Epithelial cell of esophagus (primary cell): ENCODE measurements at places on chromosomes 11 and 22.

- DNase-seq = no peak
Measured at GRCh38 chr11:17601676-17602075, 54.6 kb downstream of the OTOG start.

- DNase-seq = no peak
Measured at GRCh38 chr11:870127-870413, 27.4 kb downstream of the TSPAN4 start.

DNA sequence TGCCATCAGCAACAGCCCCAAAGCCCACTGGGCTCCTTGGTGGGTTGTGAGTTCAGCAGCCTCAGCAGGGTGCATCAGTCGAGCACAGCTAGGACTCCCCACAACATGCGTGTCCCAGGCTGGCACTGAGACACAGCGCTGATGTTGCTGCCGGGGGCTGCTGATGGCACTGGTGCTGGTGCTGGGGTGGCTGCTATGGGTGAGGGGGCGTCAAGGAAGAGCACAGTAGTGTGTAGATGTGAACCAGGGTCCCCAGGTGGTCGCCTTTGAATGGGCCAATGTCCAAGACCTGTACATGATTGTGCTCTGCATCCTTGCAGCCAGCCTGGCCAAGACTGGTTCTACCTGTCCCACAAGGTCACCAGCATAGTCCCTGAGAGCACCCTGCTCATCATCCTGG, 121.3 kb upstream of the SERPIND1 start:
- no peak for DNase-seq

GRCh38 chr22:19387038-19387437, 44.5 kb downstream of the HIRA start:
- DNase-seq = no peak

GRCh38 chr11:92845805-92846204, 123.6 kb upstream of the MTNR1B start:
- peak; percentile 78 for DNase-seq

GRCh38 chr11:118449316-118449918, 13.1 kb downstream of the KMT2A start:
- DNase-seq = no peak

GRCh38 chr22:46639843-46640242, 19.7 kb downstream of the GRAMD4 start:
- no peak for DNase-seq

DNA sequence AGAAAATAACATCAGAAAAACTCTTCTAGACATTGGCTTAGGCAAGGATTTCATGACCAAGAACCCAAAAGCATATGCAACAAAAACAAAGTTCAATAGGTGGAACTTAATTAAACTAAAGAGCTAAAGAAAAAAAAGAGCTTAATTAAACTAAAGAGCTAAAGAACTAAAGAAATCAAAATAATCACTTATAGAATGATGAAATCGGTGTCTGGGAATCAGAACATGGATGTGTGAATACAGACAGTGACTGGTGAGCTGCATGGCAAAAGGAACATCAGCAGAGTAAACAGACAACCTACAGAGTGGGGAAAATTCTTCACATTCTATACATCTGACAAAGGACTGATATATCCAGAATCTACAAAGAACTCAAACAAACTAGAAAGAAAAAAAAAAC, 41.4 kb downstream of the ZNF280B start:
- DNase-seq = no peak

DNA sequence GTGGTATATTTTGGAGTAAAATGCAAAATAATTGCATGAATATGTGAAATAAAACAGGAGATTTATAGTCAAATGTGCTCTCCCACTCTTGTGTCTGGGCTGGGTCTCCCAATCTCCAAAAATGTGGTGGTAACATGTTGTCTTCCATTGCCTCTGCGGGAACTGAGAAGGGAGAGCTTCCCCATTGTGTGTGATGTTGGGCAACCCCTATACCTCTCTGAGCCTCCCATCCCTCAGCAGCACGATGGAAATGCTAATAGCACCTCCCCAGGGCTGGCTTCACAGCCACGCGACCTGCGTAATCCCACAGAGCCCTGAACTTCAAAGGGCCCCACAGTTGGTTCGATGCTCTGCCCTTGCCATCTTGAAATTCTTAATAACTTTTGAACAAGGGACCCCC, 72.0 kb downstream of the TP53I11 start:
- DNase-seq = no peak

- no peak for DNase-seq
Measured at GRCh38 chr11:115123641-115124040, 380.6 kb downstream of the CADM1 start.

- DNase-seq = no peak
Measured at GRCh38 chr11:47879259-47880158, 31.4 kb upstream of the NUP160 start.

- no peak for DNase-seq
Measured at GRCh38 chr11:127061947-127062346, 61.4 kb upstream of the KIRREL3 start.

- DNase-seq = no peak
Measured at GRCh38 chr11:117706322-117706814, 90.6 kb downstream of the DSCAML1 start.

- no peak for DNase-seq
Measured at GRCh38 chr11:8698917-8699441, 16.4 kb downstream of the RPL27A start.

DNA sequence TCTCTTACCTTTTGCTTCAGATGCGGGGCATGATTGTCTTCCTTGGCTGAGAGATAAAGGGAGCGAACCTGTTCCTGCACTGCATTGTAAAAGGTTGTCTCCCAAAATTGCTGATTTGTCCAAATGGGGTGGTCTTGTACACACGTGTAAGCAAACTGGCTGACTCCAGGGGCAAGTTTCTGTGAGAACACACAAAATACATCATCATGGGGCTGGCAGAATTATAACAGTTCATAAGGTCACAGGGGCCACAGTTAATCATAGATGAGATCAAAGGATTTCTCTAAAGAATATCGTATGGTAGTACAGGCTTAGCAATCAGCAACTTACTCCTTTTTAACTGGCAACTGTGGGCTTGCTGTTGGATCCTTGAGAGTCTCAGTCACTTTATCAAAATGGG, 194.3 kb downstream of the SWAP70 start:
- DNase-seq = no peak

DNA sequence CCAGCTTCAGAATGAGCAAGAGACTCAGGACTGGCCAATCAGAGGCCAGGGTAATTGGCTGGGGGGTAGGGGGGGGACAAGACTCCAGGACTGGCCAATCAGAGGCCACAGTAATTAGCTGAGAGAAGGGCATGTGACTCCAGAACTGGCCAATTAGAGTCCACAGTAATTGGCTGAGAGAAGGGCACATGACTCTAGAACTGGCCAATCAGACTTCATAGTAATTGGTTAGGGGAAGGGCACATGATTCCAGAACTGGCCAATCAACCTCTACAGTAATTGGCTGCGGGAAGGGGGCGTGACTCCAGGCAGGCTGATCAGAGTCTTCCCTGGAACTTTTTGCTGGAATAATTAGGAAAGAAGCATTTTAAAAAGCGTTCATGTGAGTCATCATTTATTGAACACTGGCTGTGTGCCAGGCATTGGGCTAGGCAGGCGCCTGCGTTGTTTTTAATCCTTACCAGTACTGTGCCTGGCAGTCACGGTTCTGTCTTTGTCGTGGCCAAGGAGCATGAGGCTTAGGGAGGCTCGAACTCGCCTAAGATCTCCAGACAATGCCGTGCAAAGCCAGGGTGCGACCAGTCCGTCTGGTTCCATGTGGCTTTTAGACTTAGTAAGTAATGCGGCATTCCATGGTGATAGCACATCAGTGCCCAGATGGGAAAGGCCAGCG, 508.1 kb downstream of the TBC1D22A start:
- DNase-seq = no peak

DNA sequence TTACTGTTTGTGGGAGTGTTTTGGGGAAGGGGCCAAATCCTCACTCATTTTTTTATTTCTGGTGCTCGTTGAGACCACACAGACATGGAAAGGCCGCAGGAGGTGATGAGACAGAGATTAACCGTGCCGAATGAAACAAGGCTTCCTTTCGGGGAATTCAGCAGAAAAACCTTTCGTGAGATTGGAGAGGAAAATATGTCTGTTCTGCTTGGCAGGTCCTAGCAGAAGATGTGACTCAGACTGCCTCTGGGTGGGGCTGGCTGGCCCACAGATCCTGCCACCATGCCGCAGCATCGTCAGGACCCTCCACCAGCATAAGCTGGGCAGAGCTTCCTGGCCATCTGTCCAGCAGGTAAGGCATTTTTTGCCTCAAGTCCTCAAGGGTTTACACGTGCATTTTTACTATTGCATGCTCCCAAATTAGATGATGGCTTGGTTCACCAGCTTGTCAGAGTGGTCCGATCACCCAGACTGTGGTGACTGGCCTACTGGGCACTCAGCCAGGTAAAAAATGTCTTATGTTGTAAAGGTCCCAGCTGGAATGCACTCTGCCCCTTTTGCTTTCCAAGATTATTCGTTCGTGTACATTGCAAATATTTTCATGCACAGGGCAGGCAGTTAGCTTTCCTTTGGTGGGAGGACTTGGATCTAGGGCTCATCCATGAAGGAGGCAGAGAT, 1.5 kb downstream of the DDB2 start:
- peak; percentile 80 for DNase-seq

GRCh38 chr11:107457205-107457557, 444 bp downstream of the CWF19L2 start:
- DNase-seq = peak; percentile 11

DNA sequence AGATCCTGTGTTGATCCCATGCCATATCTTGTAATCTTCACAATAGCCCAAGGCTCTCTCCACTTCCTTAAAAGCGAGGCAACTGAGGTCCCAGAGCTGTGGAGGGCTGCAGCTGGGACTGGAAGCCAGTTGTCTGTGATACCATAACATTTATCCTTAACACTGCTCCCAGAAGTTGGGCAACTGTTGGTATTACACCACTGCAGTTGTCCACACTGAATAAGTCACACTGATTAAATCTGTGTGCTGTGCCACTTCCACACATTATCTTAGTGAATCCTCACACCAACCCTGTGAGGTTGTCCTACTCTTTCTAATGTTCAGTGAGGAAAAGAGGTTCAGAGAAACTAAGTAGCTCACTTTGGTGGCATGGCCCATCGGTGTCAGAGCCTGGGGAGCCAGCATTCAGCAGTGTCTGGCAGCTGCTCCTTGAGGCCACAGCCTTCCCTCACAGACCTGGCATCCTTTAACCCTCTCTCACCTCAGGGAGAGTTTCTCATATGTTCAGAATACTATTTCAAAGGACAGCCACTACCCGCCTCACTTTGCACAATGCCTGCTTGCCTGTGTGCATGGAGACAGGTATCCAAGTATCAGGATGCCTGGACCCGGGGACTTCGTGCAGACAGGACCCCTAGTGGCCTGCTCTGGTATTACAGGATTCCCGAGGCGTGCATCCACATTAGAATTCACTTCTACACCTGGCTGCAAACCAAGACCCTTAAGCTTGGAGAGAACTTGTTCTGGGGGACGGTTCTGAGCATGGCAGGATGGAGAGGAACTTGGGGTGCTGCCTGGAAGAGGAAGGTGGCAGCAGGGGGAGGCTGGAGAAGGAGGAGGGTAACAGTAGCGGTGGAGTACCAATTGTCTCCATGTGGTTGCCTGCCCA, 221.9 kb upstream of the TBCEL start:
- peak; percentile 66 for DNase-seq

DNA sequence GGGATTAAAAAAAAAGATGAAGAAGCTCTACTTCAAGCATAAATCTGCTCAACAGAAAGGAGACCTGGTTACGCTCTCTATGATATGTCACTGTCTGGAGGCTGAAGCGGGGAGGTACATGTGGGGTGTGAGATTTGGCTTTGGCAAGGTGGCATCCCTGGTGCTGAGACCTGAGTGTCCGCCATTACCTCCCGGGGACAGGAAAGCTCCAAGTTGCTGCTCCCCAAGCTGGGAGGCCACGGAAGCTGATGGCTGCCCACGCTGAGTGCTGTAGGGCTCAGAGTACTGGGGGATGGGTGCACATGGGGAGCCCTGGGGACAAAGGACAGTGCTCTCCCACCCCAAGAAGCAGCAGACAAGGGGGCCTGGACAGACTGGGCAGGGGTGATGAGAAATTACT, 167.9 kb downstream of the DSCAML1 start:
- DNase-seq = no peak

DNA sequence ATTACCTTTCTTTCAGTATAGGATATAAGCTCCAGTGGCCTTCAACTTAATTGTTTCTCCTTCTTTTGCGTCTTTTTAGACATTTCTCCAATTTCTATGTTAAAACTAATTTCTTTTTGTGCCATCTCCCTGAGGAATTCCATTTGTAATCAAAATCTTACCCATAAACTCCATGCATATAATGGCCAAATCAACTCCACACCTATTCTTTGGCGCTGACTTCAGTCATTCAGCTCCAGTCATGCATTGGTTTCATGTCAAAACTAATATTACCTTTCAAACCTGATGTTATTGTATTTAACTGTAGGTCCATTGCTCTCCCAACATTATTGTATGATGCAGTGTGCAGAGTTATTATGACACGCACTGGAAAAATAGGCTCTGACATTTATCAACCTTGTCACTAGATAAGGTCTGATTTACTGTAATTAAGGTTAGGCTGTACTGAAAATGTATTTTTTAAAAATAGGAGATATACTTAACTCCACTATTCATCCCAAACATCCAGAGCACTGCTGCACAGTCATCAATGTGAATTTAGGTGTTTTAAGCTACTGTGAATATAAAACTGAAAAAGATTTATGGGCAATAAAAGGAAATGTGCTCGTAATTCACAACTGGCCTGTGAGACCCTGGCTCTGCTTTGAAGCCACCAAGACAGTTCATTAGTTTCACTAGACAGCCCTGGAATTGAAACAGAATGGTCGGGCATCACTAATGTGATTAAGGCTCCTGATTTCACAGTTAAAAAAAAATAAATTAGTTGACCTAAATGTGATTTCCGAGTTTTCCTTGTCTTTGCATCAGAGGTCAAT, 180.6 kb upstream of the GRIA4 start:
- no peak for DNase-seq

- no peak for DNase-seq
Measured at GRCh38 chr11:1480191-1480554, 6.4 kb downstream of the MOB2 start.

DNA sequence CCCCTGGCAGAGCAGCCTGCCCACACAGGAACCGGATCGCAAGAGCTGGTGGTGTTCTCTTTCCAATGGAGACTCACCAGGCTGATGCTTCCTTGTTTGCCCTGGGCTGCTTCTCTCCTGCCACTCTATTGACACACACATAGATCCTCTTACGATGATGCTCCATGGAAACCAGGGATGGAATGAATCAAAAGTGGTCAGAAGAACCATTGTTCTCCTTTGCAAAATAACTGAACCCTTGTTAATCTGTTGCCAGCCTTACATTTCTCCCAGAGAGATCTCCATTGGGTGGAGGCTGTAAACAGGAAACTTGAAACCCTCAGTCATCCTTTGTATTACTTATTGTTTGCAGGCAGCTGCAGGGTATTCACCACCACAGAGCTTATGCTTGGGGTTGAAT, 24.6 kb upstream of the LDLRAD3 start:
- peak; percentile 24 for DNase-seq
